ENCODE measurements at places on chromosomes 7 and 10.

- DNase-seq: no peak
Measured at GRCh38 chr7:11638011-11638774, 193.8 kb downstream of the THSD7A start.

GRCh38 chr7:23345601-23346000 is 46.5 kb downstream of the MALSU1 start:
- no peak for DNase-seq

DNA sequence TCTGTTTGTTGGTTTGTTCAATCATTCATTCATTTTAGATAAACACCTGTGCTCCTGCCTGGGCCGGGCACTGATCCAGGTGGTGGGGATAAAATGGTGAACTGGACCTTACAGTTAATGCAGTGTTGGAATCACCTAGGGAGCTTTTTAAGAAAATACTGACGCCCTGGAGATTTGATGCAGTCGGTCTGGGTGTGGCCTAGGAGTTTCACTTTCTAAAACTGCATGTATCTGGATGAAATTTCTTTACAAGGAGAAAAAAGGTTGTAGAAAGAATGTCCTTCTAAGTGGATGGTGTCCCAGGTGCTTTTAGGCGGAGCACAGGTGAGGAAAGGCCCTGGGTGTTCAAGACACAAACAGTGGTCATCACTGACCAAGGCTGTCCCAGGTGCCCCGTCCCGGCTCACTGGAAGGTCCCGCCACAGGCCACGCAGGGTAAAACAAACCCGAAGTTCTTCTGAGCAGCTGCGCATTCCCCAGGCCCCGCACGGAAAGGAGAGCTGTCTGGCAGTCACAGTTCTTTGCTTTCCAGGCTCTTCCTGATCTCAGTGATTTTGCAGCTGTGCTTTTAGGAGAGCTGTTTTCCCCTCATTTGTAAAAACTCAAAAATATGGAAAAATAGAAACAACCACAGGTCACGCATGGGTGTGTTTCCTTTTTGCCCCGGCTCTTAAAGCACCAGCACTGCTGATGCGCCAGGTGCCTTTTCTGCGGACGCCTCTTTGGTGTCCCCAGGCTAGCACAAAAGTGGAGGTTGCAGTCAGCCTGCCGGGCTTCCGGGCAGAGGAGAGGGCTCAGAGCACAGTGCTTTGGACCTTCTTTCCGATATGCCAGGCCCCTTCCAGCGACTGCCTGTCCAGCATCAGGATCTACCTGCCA is 161.9 kb downstream of the GRK5 start:
- DNase-seq: peak; percentile 30

DNA sequence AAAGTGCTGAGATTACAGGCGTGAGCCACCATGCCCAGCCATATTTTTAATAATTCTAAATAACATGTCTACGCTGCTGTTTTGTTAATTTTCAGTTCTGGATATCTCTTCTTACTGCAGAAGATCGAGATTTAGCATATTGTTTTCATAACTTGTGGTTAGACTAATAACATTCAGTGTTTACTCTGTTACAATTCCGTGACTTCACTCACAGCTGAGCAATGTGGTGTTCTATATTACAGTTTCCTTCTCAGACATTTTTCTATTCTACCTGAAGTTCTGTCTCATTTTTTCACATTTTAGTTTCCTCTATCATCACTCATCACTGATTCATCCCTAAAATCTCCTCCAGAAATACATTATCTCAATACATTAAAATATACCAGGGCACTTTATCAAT is 10.9 kb downstream of the RNF32 start:
- no peak for DNase-seq

GRCh38 chr7:129370812-129371211 is 63.4 kb upstream of the STRIP2 start:
- DNase-seq: no peak

- DNase-seq: peak; percentile 75
Measured at GRCh38 chr7:21076054-21076453, 289.4 kb upstream of the SP8 start.

DNA sequence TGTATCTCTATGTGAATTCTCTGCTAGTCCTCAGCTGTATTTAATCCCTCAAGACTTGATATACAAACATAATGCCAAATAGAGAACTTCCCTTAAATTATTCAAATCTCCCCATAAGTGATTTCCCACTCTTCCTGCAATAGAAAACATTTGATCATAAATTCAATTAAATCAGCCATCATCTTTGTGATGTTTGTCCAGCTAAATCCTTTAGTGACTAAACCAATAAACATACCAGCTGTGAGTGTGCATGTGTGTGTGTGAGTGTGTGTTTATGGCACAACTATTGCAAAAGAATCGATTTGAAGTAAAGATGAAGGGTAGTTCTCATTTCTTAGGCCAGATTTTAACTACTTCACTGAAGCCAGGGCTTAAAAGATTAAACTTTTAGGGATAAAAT is 175.5 kb upstream of the FZD1 start:
- DNase-seq: no peak

GRCh38 chr10:31099094-31099493 is 67.4 kb upstream of the ZNF438 start:
- DNase-seq: peak; percentile 17

DNA sequence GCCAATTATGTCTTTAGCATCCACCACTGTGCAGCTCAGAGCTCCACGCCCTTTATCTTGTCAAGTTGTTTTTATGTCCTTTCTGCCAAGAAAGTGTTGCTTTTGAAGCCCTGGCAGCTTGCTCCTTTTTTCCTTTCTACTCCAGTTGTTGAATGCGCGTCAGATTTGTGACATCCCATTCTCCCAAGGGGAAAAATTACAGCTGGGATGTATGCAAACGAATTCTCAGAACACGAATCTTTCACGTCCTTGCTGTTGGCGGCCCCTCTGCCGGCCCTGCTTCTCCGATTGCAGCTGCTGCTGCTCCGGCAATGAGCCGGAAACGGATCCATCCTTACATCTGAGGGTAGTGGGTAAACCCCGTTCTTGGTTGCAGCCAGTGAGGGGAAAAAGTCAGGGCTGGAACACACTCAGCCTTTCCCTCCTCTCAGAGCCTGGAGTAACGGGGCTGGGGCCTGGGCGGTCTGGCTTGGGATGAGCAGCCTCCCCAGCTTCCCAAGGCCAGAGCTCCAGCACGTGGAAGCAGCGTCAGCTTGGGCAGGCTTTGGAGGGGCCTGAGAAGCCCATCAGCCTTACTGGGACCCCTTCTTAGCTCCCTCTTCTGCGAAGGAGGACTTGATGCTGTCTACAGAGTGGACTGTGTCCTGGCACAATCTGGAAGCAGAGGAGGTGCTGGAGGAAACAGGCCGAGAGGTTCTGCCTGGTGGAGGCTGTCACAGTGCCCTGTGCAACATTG is 79.0 kb upstream of the CHST15 start:
- DNase-seq: no peak

DNA sequence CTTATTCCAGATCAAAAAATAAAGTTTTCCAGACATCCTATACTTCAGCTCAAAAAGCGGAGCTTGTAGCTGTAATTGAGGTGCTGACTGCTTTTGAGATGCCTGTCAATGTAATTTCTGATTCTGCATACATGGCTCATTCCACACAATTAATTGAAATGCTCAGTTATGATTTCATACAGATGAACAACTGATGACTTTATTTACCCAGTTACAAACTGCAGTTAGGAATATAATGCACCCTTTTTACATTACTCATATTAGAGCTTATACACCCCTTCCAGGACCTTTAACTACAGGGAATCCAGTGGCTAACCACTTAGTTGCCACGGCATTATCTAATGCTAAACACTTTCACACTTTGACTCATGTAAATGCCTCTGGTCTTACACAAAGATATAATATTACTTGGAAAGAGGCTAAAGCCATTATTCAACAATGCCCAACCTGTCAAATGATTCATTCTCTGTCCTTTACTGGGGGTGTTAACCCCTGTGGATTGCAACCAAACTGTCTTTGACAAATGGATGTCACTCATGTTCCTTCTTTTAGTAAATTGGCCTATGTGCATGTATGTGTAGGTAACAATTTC is 147.3 kb downstream of the ZNF33B start:
- no peak for DNase-seq

DNA sequence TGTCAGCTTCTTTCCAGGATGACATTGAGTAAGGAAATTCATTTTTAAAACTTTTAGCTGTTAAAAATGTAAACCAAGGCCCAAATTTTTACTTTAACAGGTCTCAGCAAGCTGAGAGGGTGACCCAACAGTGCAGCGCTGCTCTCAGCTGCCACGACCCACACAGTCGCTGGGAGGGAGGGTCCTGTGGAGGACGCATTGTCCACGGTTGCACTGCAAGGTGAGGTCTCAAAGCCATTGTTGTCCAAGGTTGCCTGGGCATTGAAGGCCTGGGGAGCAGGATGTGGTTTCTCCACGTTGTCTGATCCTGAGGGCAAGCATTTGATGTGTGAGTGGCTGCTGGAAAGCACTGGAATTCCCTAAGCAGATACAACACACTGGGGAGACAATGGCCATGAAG is 15.1 kb upstream of the VIPR2 start:
- DNase-seq: no peak
